ENCODE measurements at places on chromosomes 3 and 15. TPM values are rescaled to one million over a fixed set of nuclear protein-coding genes. Genes with fewer than 3 reads are reported as not detected.

LRRC2 gene
- total RNA-seq: 1.0 TPM

SH3GL3 gene
- total RNA-seq: 1.1 TPM

CLRN1 gene
- not detected for total RNA-seq

REC114 gene
- total RNA-seq: not detected

DNA sequence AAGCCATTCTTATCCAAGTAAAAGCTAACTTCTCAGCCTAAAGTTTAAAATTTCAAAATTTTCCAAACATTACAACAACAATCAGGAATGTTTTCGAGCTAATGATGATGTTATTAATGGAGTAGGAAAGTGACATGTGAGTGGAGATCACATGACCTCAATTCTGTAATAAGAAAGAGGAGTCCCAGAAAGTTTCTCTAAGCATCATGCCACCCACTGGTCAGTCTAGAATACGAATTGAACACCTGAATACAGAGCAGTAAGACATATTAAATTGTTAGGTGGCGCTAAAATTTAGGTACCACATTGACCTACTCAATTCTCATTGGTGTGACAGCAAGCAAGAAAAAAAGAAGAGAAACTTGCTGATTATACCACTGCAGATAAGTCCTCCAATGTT, 163.9 kb downstream of the DCLK3 start:
- DNase-seq: no peak

- DNase-seq: no peak
Observed at GRCh38 chr3:111260878-111261277, 189.3 kb downstream of the NECTIN3 start.

DNA sequence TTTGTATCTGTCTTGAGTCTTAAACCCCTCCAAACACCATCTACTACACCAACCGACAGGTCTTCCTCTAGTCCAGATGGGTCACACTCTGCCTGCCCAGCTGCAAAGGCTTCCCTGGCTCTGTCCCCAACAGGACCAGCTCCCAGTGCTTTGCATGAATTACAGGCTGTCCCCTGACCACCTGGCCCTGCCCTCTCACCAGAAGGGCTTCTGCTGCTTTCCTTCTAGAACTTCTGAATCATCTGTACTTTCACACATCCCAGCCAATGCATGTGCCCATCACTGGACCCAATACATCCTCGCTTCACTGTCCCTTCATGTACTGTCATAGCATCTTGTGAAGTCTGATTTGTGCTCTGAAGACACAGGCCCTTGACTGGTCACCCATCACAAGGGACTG, 53.6 kb downstream of the HOMER2 start:
- DNase-seq: no peak
